Motor neuron (in vitro differentiated cells): ENCODE measurements at places on chromosomes 11 and 22. TPM values are rescaled to one million over a fixed set of nuclear protein-coding genes. Genes with fewer than 3 reads are reported as not detected.

The TMEM151A gene
- 3.3 and 3.7 TPM in 2 replicates for total RNA-seq

The ANKK1 gene
- 0.13 and 0.19 TPM in 2 replicates for total RNA-seq

The FAT3 gene
- 0.04 and 0.73 TPM in 2 replicates for total RNA-seq

The GAL gene
- total RNA-seq: 20.4 and 23.2 TPM in 2 replicates

The APLNR gene
- total RNA-seq: 0.50 and 0.78 TPM in 2 replicates

The SLC22A6 gene
- total RNA-seq: 0.17 TPM in 1 of 2 replicates, not detected in the other

The MYOD1 gene
- total RNA-seq: 0.09 and 0.17 TPM in 2 replicates

The KDM4E gene
- total RNA-seq: 0.28 and 0.34 TPM in 2 replicates

The RAB39A gene
- not detected in 2 replicates for total RNA-seq

The MRGPRE gene
- total RNA-seq: 0.31 TPM in 1 of 2 replicates, not detected in the other

The SORL1 gene
- total RNA-seq: 38.8 and 39.4 TPM in 2 replicates

The MUC5AC gene
- total RNA-seq: under 0.01 and 0.25 TPM in 2 replicates

The ZP1 gene
- 0.60 TPM in 1 of 2 replicates, not detected in the other for total RNA-seq

The TRIM51 gene
- total RNA-seq: not detected in 2 replicates

The ADM gene
- total RNA-seq: 45.8 and 61.4 TPM in 2 replicates

The MYO18B gene
- total RNA-seq: 0.57 and 0.97 TPM in 2 replicates

The RIMBP3B gene
- 0.68 and 1.9 TPM in 2 replicates for total RNA-seq

The OTOG gene
- 0.05 and 0.13 TPM in 2 replicates for total RNA-seq

The PRRG4 gene
- total RNA-seq: 0.28 and 0.34 TPM in 2 replicates

The HEPHL1 gene
- 0.08 TPM in 1 of 2 replicates, not detected in the other for total RNA-seq
